NCI-H1436 treated with DMSO at 0.1 percent for 48 hours (cell line): ENCODE measurements at places on chromosomes 2 and 18.

DNA sequence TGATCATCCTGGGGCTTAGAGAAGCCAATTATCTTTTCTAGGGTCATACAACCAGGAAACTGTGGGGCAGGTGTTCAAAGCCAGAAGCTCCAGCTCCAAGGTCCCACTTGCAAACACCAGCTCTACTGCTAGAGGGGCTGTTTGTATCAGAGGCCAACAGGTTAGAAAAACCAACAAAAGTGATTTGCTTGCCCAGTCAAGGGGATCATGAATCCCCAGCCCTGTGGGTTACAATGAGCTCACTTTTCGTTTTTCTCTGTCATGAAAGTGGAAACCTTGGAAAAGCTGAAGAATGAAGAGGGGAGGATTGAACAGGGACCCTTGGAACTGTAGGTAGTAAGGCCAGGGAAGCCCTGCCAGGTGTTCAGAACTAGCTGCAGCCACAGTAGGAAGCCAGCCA is 119.2 kb downstream of the SPP2 start:
- DNase-seq: no peak

DNA sequence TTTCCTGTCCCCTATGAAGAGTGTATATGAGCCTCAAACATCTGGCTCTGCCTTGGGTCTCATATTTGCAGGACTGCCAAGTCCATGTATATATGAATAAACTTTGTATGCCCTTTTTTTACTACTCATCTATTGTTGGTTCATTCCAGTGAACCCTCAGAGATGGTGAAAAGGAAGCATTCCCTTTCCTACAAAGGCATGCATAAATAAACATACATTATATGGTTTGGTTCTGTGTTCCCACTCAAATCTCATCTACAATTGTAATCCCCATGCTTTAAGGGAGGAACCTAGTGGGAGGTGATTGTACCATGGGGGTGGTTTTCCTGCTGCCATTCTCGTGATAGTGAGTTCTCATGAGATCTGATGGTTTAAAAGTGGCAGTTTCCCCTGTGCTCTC is 534.2 kb downstream of the SPAG16 start:
- DNase-seq: no peak

DNA sequence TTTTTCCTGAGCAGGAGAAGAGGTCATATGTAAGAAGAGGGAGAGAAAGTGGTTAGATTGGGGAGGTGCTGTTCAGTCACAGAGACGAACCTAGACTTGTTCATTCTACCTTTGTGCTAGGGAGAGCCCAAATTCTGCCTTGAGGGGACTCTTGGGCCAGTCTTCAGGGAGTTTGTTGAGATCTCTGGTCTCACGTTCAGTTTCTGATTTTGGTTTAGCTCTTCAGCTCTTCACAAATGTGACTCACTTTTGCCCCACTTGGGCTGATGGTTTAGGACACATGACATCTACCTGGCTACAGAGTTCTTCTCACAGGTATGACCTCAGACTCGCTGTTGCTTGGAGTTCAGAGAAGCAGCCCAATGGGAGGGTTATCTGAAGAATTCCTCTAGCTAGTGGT is 49.2 kb upstream of the DARS1 start:
- no peak for DNase-seq

- no peak for DNase-seq
Observed at GRCh38 chr2:195612611-195613495, 44.2 kb upstream of the SLC39A10 start.

DNA sequence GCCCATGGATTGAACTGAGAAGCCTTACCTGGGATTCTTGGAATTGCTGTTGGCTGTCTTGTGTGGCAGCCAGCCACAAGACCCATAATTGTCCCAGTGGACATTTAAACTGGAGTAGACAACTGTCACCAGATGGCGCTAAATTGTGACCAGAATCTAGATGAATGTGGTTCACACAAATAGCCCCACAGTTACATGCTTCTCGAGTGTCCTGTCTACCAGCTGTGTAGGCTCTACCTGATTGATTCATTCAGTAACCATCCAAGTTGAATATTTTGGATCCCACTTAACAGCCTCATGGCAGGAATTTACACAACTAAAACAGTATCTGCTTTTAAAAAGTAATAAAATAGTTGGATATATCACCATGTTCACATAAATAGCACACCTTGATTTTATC is 73.2 kb downstream of the MAP4K4 start:
- DNase-seq: no peak

GRCh38 chr2:71670430-71670795 is 217.1 kb downstream of the DYSF start:
- DNase-seq: no peak

DNA sequence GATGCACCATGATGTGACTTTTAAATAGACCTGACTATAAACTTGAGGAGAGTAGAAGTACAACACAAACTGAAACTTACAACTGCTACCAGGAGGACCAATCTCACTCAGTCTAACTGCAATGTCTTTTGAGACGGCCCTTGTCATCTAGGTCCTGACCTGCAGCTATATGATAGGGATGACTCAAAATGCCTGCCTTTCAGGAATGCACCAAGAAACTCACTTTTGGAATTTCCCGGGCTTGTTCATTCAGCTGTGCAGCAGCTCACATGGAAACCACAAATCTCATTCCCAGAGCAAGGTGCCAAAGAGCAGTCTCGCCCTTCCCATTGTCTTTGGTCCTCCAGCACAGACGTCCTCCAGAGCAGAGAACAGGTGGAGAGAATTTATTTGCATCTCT is 113.7 kb downstream of the SPOPL start:
- DNase-seq: no peak

GRCh38 chr2:43178602-43179542 is 47.5 kb downstream of the ZFP36L2 start:
- DNase-seq: no peak

DNA sequence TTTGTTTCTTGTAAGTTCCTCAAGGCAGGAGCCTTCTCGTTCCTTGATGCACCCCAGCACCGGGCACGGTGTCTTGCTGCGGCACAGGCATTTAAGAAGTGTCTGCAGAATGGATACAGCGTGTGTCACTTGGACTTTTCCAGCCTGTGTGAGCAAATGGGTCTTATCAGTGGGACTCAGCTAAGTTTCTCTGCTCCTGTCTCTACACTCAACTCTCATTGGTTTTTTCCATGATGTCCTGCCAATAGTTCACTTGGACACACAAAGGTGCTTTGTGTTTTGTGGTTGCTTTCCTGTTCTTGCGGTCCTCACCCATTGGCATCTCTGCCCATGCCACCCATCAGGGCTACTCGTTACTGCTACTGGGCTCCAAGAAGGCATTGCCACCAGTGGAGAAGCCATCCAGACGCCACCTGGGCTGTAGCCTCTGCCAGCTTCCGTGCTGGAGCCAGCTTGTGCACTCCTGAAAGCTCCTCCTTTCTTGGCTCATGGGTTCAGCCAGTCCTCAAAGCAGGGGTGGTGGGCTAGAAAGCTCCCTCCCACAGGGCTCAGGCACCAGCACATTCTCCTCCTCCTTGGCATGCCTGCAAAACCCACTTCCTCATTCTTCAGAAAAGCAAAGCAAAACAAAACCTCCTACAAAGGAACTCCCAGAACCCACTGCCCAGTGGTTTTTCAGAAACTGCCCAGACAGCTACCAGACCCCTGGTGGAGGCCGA is 41.4 kb downstream of the IL1R2 start:
- no peak for DNase-seq

DNA sequence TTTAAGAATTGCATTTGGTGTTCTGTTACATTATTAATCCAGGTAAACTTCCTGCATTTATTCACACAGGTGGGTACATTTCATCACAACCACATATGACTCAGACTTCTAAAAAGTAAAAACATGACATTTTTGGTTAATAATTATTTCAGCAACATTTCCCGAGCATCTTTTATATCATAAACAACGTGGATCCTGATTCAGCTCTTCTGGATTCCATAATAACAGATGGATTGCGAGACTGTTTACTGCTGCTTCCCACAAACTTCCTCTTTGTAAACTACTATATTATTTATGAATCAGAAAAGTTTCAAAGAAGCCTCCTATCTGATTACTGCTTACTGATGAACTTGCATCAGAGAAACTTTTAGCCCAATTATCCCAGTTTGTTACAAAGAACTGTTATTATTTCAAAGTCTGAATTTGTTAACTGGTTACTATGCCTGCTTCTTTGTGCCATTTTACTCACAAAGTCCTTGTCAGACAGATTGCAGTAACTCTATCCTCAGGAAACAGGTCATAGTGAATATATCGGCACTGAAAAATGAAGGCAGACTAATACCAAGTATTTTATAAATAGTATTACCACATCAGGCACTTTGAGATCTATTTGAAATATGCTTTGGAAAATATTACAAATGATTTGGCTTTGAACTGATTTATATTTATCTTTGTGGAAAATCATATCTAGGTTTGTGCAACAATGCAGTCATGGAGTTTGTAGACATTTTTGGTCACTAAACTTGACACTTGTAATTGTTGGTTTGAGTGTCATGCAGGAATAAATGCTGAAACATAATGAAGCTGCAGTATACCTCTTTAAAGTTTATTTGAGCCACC is 511.6 kb downstream of the PLCL1 start:
- no peak for DNase-seq

GRCh38 chr2:236572482-236572881 is 2.9 kb downstream of the ACKR3 start:
- no peak for DNase-seq

DNA sequence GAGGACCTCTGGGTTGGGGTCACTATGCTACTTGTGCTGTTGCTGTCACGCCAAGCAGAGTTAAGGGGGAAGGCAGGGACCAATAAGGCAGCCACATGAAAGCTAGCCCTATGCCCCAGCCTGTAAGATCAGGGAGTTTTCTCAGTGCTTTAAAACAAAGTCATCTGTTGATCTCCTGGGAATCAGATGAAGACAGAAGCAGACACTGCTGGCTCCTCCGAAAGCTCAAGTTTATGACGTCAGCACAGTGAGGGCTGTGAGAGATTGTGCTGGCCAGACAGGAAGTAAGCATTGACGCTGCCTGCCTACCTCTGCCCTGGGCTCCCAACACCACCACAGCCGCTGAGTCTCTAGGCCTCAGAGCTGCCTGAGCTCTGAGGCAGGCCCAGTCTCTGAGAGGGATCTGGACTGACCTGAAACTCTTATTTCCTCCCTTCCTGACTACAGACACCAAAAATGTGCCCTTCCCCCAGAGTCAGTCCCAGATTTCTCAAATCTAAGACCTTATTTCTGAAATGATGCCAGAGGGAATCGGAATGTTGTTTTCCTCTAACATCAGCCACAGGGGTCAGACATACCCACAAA is 118.1 kb upstream of the EPAS1 start:
- DNase-seq: no peak
